Lower lobe of right lung (tissue), 2 donors: ENCODE measurements at places on chromosomes 13 and 19.

GRCh38 chr19:15869873-15870272, 28.0 kb downstream of the CYP4F2 start:
- DNase-seq = no peak

- DNase-seq = no peak
Observed at GRCh38 chr19:6101991-6102390, 8.3 kb downstream of the RFX2 start.

GRCh38 chr19:8575467-8575997, 1.7 kb downstream of the MYO1F start:
- DNase-seq = no peak

DNA sequence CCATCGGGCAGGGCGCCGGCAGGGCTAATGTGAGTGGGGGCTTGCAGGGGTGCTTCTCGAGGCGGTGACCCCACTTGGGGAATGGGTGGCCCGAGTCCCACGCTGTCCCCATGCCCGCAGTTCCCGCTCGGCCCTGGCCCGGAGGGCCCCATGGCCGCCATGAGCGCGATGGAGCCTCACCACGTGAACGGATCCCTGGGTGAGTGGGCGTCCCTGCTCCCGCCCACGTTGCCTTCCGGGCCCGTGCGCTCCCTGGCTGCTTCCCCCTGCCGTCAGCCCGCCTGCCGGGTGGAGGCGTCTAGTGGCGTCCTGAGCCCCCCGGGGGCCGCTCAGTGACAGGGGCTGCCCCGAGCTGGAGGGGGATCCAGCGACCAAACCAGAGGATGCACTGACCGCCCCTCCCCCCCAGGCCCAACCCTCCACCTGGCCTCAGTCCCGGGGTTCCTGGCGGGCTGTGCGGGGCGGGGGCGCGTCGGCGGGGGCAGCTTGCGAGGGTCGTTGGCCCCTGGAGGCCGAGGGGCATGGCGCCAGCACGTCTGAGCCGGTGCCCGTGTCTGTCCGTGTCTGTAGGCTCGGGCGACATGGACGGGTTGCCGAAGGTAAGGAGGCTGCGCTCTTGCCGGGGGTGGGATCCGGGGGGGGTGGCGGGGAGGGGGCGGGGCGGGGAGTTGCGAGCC, 4.8 kb downstream of the ISYNA1 start:
- DNase-seq = no peak

GRCh38 chr13:111632906-111633305, 312.5 kb downstream of the TEX29 start:
- no peak for DNase-seq

DNA sequence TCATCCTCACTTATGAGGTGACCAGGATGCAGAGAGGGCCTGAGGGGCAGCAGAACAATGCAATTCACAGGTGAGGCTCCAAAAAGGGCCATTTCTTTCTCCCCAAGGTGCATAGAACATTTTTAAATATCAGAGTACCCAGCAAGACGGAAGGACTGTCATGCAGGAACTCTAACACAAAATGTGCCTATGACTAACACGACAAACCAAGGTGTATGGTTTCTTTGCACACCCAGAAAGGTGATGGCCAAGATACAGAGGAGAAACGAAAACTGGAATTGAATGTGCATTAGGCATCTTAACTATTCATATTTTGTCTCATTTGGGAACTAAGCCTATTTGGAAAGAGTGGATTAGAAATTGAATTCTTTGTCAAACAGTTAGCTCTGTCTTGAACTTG, 29.9 kb downstream of the SHISA2 start:
- DNase-seq = no peak

DNA sequence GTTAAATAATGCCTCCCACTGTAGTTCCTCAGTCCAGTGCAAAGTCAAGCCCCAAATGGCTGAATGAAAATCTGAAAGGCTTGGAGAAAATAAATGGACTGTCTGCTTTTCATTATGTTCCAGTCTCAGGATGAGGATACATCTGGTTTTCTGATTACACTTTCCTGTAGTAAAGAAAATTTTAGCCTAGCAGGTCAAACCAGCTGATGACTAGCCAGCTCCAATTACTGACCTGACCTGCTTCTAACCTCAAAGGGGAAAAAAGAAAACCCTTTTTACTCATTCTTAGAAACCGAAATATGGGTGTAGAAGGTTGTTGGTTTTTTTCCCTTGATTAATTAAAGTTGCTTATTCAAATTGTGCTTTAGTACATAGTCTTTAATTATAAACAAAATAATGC, 418.4 kb downstream of the EFNB2 start:
- no peak for DNase-seq
